ENCODE measurements at places on chromosomes 2 and 18.

- no peak for DNase-seq
Observed at GRCh38 chr2:70753902-70754301, 14.1 kb downstream of the ADD2 start.

- peak; percentile 35 for DNase-seq
Observed at GRCh38 chr2:164560181-164560792, 61.0 kb downstream of the GRB14 start.

GRCh38 chr2:207513551-207514257 lies 16.1 kb upstream of the CREB1 start:
- peak; percentile 99 for DNase-seq

- no peak for DNase-seq
Observed at GRCh38 chr2:45814951-45815621, 163.6 kb downstream of the PRKCE start.

DNA sequence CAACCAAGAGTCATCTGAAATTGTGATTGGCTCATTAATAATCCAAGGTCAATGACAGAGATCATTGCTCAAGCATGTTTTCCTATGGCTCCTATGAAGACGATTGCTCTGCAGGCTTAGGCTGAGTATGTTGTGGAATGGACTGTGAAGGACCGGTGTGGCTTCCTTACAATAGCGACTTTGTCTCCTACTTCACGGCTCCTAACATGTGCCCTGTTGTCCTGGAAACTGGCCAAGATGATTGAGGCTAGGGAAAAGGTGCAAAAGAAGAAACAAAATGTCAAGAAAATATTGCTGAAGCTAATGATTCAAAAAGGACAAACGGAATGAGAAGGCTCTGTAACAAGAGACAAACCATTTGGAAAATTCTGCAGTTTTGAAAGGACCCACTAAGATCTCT lies 24.3 kb downstream of the DLGAP1 start:
- no peak for DNase-seq

- peak; percentile 17 for DNase-seq
Observed at GRCh38 chr2:236054125-236054524, 114.1 kb downstream of the GBX2 start.

GRCh38 chr18:59743566-59743965 lies 46.3 kb upstream of the CCBE1 start:
- DNase-seq: peak; percentile 78

GRCh38 chr2:14125624-14126293 lies 506.8 kb upstream of the LRATD1 start:
- DNase-seq: no peak

GRCh38 chr2:121521359-121521758 lies 9.3 kb upstream of the RNU4ATAC start:
- DNase-seq: no peak

DNA sequence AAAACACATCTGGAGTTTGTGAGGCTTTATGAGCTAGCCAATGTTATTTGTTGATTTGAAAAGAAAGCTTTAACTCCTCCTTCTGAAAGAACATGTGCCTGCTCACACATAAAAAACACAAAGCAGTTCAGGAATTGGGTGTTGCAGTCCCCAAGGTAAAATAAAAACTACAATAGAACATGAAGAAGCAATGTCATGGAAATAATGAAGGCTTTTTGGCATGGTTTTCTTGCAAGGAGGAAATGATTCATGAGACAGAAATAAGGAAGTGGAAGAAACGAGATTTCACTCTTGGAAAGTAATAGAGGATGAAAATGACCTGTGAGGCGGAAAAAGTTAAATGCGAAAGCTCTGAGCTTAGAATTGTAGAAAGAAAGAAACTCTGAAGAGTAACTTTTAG lies 81.1 kb downstream of the TRIB2 start:
- peak; percentile 62 for DNase-seq

GRCh38 chr2:48900321-48901014 lies 144.9 kb upstream of the LHCGR start:
- DNase-seq: peak; percentile 33

DNA sequence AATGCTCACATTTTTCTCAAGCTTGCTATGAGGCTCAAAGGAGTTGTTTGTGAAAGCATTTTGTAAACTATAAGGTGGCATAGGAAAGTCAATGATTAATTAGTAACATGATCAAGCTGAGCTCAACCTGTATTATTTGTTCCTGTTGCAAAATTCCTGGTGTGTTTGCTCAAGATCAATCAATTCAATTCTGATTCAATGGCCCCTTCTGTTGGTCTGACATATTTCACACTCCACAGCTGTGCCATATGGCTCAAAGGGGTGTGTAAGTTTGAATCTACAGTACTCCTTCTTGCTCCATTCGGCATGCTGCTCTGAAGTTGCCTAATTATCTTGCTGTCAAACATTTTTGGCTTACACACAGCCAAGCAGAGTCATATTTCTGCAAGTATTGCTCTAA lies 341.6 kb upstream of the LRP1B start:
- DNase-seq: no peak

DNA sequence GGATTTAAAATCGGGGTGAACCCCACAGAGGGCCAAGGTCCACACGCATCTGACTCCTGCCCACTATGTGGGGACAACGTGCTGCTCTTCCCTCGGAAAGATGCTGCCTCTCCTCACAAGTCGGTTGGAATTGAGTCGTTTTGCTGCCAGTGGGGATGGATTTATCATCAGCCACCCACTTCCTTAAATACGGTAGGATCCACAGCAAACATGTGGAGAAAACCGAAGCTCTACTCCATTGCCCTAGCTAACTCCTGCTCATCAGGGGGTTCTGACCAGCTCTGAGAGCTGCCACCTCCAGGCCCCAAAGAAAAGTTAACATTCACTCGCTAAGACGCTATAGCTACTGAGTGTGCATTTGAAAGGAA lies 80.9 kb downstream of the CHRNA1 start:
- peak; percentile 77 for DNase-seq

GRCh38 chr18:48804856-48805610 lies 145.7 kb downstream of the SMAD7 start:
- DNase-seq: no peak

- DNase-seq: no peak
Observed at GRCh38 chr18:24517554-24517953, 57.1 kb downstream of the HRH4 start.

DNA sequence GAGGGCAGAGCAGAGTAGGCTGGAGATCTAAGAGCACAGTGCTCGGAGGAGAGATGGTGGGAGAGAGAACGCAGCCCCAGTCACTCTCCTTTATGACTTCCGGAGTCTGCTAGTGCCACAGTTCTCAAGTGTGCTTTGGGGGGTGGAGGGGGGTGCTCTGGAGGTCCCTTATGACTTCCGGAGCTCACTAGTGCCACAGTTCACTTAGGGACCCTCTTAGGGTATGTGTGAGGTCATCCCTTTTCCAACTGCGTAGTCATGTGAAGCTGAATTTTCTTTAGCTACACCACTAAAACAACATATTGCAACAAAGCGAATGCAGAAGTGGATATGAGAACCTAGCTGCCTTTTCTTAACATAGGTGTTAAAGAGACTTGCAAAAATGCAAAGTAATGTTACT lies 153.7 kb upstream of the KCTD1 start:
- DNase-seq: no peak

- DNase-seq: no peak
Observed at GRCh38 chr2:60476206-60476954, 77.1 kb downstream of the BCL11A start.

- DNase-seq: no peak
Observed at GRCh38 chr2:174085781-174086180, 120.6 kb upstream of the SP3 start.

DNA sequence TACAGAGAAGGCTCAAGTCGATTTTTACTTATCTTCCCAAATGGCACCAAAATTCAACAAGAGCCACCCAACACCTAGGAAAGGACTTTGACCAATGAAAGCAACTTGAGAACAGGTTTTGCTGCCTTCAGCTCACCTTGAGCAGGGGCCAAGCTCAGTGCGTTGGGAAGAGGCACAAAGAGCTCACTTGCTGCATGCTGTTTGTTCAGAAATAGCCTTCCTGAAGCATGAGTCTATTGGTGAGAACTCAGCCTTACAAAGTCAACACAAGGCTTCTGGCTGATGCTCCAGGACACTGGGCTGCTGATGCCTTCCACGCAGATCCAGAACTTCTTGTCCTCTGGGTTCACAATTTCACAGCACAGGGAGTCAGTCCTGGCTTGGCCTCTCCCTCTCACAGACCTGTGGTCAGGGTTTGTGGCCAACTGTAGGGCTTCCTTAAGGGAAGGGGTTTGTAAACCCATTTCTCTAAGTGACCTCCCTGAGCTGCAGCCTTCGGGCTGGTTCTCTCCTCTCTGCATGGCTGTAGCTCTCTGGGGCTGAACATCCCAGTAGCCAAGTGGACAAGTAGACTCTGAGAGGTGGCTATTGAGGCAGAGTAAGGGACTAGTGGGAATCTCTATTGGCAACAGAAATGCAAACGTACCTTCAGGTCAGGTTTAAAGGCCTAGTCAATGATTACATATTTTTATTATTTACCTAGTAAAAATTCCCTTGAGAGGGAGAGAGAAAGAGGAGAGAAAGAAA lies 124.7 kb upstream of the GATA6 start:
- no peak for DNase-seq

GRCh38 chr18:12021596-12021995 lies 40.3 kb downstream of the IMPA2 start:
- no peak for DNase-seq

GRCh38 chr2:225400060-225400511 lies 576 bp downstream of the NYAP2 start:
- DNase-seq: peak; percentile 63

GRCh38 chr2:2933426-2933825 lies 444.2 kb downstream of the EIPR1 start:
- DNase-seq: no peak

DNA sequence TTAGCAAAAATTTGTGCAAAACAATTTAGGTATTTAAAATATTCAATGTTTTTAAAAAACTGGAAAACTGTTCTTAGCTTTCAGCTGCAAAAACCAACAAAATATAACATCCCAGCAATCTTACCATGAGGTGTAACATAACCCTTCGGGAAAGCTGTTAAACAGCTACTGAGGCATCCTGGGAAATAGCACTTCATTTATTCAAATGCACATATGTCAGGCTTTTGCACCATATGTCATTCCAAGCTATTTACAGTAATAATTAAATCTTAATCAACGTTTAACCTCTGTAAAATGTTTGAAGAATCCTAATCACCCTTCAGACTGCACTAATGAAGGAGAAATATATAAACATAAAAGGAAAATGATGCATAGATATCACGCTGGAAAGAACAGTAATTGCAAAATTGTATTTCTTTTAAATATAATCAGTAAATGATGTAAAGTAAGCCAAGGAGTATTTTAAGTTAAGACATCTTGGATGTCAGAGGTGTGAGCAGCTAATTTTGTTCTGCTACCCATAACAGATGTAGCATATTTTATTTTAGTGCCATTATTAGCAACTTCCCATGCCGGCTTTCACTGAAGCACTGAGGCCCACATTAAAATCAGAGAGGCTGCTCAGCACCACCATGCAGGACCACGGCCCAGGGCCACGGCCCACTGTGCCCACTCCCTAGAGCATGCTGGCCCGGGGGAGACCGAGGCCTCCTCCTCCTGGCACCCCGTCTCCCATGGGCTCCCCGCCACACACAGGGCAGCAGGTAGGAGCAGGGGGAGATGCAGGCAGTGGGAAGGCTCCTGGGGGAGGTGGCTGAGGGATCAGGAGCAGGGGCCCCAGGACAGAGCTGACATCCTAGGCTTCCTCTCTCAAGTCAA lies 30.9 kb downstream of the EMX1 start:
- no peak for DNase-seq

- peak; percentile 47 for DNase-seq
Observed at GRCh38 chr18:28494151-28494550, 317.2 kb upstream of the CDH2 start.

- DNase-seq: peak; percentile 32
Observed at GRCh38 chr2:68420254-68420910, 46.7 kb downstream of the FBXO48 start.

DNA sequence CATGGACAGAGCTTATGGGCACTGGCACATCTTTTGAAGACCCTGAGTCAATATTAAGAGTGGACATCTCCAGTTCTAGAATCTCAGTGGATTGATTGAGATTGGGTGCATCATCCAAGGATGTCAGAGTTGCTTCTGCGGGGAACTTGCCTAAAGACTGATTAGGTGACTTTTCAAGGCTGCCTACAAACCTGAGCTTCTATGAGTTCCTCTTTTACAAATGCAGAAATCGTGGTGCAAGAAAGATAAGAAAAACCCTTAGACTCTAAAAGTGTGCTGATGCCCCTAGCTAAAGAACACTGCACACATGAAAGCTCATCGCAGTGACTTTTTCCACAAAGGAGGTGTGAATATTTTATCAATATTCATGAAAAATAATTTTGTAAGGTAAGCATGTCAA lies 86.8 kb upstream of the NEDD4L start:
- no peak for DNase-seq

- DNase-seq: peak; percentile 22
Observed at GRCh38 chr2:44137048-44137447, 31.6 kb upstream of the PPM1B start.

DNA sequence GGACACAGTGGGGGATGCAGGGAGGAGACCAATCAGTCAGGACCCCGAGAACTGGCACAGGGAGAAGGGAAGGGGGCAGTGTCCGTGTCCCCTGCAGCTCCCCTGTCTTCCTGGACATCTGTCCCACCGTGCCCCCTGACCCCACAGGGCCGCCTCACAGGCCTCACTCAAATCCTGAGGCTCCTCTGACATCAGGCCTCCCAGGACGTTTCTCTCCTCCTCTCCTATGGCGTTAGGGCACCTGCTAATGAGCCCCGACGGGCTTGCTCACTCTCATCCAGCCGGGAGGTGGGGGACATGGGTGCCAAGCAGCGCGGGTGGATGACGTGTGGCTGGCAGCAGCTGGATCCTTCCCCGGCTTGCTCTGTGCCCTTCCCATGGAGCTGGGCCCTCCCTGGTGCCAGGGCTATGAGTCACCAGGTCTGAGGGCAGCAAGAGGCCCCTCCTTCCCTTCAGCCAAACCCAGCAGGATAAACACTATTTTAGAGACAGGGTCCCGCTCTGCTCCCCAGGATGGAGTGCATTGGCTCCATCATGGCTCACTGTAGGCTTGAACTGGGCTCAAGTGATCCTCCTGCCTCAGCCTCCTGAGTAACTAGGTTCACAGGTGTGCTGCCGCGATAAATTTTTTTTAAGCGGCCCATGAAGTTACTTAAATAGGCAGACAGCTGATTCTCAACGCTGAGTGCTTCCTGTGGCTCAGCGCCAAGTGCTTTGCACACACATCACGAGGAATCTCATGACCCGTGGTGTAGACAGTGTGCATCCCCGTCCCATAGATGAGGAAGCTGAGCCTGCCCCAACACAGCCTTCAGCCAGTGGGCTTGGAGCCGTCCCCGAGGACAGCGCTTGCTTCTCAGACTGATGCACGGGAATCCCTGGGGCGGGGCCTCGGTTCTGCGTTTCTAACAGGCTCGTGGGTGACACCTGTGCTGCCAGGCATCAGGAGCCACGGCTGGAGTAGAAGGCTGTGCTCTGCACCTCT lies 64.5 kb upstream of the HDAC4 start:
- DNase-seq: peak; percentile 2

GRCh38 chr2:45862843-45863242 lies 211.4 kb downstream of the PRKCE start:
- no peak for DNase-seq
